Iris pigment epithelial cell (primary cell): ENCODE measurements at places on chromosomes 1 and 21.

GRCh38 chr21:45352621-45353139, 52.3 kb upstream of the COL18A1 start:
- no peak for DNase-seq

GRCh38 chr1:54994355-54994990, 4.3 kb upstream of the BSND start:
- no peak for DNase-seq

- no peak for DNase-seq
These were observed 22.4 kb downstream of the CAPZB start for GRCh38 chr1:19462781-19463503.

- peak; percentile 32 for DNase-seq
These were observed 2.0 kb downstream of the EPHB2 start for GRCh38 chr1:22712502-22713271.

- no peak for DNase-seq
These were observed 59.3 kb downstream of the AK4 start for GRCh38 chr1:65207317-65207716.

- no peak for DNase-seq
These were observed 40.6 kb downstream of the TCP10L start for GRCh38 chr21:32544697-32545096.

- peak; percentile 98 for DNase-seq
These were observed 84.5 kb upstream of the RGS4 start for GRCh38 chr1:162984699-162985098.

GRCh38 chr1:172697534-172698002, 38.7 kb downstream of the FASLG start:
- DNase-seq: no peak

GRCh38 chr1:44472620-44473525, 67.8 kb downstream of the RNF220 start:
- DNase-seq: no peak
